ENCODE measurements at places on chromosomes 16 and 17. TPM values are rescaled to one million over a fixed set of nuclear protein-coding genes. Genes with fewer than 3 reads are reported as not detected.

The KRTAP9-4 gene
- total RNA-seq, result not detected

The NPIPA3 gene
- not detected for total RNA-seq

The CACNG1 gene
- total RNA-seq, result not detected

The CHD9NB gene
- 5.1 TPM for total RNA-seq

The ADCY9 gene
- 19.5 TPM for total RNA-seq

The CDR2L gene
- total RNA-seq, result 14.0 TPM

The ABI3 gene
- total RNA-seq, result 0.12 TPM

The ZNF75A gene
- total RNA-seq, result 10.9 TPM

The TRAP1 gene
- total RNA-seq, result 37.7 TPM

The RAMP2 gene
- 1.8 TPM for total RNA-seq

The UMOD gene
- not detected for total RNA-seq

The CD300H gene
- total RNA-seq, result not detected
